ENCODE measurements at places on chromosomes 6 and 20.
A peak's percentile ranks its signal among the peaks of the same experiment; 100 is the strongest.

DNA sequence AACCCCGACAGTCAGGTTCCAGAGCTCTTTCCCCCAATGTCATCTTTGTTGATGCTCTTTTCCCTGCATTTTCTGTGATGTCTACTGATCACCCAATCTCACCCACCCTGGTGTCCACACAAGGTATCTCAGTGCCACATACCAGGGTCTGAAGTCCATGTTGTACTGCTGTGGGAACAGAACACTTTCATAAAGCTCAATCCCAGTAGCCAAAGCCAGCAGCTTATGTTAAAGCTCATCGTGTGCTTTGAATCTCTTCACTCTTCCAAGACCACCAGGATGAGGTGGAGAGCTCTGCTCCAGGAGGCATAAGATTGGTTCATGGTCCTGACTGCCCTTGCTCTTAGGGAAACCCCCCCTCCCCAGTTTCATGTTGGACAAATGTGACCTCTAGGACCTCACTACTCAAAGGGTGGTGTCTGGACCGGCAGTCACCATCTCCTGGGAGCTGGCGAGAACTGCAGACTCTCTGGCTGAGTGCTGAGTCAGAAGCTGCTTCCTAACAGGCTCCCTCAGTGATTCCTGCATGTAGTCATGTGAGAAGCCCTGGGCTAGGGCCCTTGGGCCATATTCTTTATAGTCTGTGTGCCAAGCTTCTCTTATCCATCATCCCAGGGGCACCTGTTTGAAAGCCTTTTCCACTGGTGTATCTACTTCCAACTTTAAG lies 13.4 kb upstream of the CPNE5 start:
- DNase-seq = no peak

DNA sequence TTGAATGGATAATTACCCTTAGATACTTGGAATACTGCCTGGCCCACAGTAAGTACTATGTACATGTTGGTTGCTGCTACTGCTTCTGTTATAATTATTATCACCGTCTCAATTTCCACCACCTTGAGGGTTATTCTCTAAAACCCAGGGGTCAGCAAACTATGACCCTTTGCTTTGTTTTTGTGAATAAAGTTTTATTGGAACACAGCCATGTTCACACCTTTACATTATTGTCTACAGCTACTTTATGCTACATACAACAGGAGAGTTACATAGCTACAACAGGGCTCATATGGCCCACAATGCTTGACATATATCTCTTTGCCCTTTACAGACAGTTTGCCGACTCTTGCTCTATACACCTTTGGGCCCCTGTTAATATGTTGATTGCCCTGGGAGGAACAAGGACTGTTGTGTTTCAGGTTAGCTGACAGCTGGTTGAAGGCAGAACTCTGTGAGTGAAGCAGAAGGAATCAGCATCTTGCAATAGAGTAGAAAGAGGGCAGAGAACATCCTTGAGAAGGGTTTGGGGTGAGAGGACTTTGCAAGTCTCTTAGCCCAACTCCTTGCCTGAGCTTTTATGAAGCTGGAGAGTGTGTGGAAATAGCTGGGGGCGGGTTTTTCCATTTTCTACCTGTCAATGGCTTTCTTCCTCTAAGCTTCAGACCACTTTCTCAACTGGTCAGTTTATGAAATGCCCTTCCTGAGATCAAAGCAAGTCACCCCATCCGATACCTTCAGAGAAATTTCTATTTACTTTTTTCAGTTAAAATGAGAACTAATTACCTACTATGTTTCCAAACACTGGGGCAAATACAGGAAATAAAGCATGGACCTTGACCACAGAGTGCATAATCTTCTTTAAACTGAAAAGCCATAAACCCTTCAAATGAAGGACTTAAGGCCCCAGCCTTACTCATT lies 3.5 kb upstream of the MEP1A start:
- no peak for DNase-seq

GRCh38 chr6:129679758-129680157 lies 30.2 kb downstream of the ARHGAP18 start:
- DNase-seq = no peak

DNA sequence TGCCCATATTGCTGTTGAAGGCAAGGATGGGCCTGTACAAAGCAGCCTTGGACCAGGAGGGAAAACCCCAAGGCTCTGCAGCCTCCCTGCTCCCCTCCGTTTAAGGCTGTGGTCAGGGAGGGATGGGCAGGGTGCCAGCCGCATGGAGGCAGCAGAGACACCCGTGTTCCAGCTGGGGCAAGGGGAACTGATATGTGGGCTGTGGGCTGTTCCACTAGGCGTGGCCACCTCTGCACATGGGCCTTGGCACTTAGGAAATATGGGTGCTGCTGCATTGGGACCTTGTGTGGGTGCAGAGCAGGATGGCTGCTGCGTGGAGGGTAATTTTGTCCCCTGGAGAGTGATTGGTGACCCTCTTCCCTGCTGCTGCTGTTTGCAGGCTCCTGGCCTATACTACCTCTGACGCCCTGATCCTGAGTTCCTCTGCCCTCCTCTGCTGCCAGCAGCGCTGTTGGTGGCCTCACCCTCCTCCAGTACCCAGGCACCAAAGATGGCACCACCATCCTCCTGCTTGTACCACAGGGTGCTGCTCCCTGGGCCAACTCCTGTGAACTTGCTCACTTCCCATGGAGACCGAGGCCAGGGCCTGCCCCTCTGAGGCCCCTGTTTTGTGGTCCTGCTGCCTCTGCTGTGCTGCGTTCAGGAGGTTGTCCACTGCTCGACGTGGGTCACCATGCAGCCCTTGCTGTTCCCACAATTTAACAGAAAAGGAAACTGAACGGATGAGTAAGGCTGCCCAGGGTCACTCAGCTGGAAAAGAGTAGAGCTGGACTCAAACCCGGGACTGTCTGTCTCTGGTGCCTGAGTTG lies 35.3 kb downstream of the PANK2 start:
- DNase-seq = no peak

DNA sequence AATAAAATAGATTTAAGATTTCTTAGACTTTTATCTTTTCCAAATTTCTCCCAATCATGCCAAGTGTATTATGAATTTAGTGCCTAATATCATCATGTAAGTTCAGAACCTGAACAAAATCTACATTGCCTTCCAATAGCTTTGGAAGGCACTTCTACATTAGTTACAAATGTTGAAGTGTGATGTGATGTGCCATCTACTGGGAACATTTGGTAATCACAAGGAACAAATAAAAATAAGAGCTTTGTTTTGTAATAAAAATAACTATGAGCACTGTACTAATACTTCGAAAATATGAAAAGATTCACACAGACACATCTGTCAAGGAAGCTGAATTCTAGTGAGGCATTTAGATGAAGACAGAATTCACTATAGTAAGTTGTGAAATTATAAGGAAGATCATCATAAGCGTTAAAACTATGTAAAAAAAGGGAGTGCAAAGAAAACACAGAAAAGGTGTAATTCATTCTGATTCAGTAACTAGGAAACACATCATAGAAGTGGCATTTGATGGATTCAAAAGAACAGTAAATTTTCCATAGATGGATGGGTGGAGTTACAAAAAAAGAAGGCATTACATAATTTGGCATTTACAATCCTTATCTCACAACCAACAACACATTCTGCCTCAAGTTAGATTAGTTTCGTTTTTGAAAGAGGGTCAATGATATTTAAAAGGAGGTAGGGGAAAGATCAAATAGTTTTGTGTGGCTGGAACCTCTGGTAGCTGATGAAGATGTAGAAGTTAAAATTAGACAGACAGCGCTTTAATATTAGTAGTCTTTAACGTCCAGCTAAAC lies 161.0 kb downstream of the ASCC3 start:
- DNase-seq = no peak

- peak; percentile 37 for DNase-seq
These were observed at the start of gene FOXS1 for GRCh38 chr20:31845300-31845863. Gene FOXS1, minus strand, starts transcription at chr20:31845604. Its CDS starts 62 bp downstream, at chr20:31845542.

- no peak for DNase-seq
These were observed 459.9 kb downstream of the BCKDHB start for GRCh38 chr6:80566361-80566760.

Measured in neural crest cell (in vitro differentiated cells).